CD14-positive monocyte (primary cell): ENCODE measurements at places on chromosomes 2 and 18.

GRCh38 chr2:218255446-218255845 lies 5.4 kb upstream of the GPBAR1 start:
- no peak overlapping the region for H3K4me3 ChIP-seq
- H3K4me1 ChIP-seq: peaks cover 54% of the 10 kb centered on the region
- no peaks in the 10 kb centered on the region for H3K27me3 ChIP-seq
- no peak for DNase-seq

DNA sequence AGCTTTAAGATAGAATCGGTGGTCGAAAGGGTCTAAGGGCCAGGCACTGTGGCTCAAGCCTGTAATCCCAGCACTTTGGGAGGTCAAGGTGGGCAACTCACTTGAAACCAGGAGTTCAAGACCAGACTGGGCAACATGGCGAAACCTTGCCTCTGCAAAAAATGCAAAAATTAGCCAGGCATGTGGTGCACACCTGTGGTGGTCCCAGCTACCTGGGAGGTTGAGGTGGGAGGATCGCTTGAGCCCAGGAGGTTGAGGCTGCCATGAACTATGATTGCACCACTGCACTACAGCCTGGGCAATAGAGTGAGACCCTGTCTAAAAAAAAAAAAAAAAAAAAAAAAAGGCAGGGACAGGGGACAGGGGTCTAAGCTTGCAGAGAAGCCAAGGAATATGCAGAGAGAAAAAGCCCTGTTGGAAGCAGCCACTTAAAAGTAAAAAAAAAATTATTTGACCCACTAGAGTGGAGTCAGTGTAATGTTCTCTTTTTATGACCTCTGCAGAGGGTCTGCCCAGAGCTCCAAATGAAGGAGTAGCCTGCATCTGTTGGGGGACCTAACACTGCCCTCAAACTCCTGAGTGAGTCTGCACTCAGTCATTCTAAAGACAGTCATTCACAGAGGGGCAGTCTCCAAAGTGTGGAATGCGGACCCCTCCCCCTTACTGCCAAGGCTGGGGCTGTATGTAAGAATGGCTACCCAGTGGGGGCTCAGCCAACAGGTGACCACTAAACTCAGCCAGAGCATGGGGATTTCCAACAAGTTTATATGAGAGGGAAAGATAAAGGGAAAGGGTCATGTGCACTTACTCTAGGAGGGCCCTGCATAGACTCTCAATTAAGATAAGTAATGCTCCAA lies 118.5 kb upstream of the CDCA7 start:
- H3K4me1 ChIP-seq: no peaks in the 10 kb centered on the region
- H3K27ac ChIP-seq: no peak overlapping the region
- H3K27me3 ChIP-seq: no peaks in the 10 kb centered on the region

GRCh38 chr18:46891742-46892214 lies 25.5 kb downstream of the PIAS2 start:
- H3K4me3 ChIP-seq: no peak overlapping the region
- H3K27ac ChIP-seq: no peak overlapping the region
- H3K36me3 ChIP-seq: peaks cover 19% of the 10 kb centered on the region
- H3K4me1 ChIP-seq: no peaks in the 10 kb centered on the region
- H3K27me3 ChIP-seq: no peaks in the 10 kb centered on the region
- DNase-seq: no peak

DNA sequence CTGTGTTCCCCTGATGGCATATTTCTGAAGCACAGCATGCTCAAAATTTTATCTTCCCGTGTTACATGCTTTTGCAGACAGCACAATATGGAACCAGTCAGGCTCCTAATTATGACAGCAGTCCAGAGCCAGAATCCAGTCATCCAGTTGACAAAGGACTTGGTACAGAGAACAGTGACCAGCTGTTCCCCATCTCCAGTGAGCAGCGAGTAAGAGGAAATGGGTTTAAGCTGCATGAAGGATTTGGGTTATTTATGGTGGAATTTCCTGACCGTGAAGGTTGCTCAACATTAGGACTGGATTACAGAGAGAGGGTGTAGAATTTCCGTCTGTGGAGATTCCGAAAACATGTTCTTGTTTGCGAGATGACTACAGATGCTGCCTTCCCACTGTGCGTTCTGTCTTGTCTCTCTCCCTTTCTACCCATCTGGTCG lies 24.4 kb downstream of the SGPP2 start:
- peak; percentile 96 for DNase-seq
- H3K4me1 ChIP-seq: peaks cover 33% of the 10 kb centered on the region
- peak overlapping the region; percentile 67 for H3K27ac ChIP-seq
- peak overlapping the region; percentile 12 for H3K4me3 ChIP-seq

GRCh38 chr2:85215448-85216401 lies 82.5 kb downstream of the TCF7L1 start:
- no peak overlapping the region for H3K4me3 ChIP-seq
- no peaks in the 10 kb centered on the region for H3K4me1 ChIP-seq
- H3K36me3 ChIP-seq: no peaks in the 10 kb centered on the region
- DNase-seq: no peak
- no peak overlapping the region for H3K27ac ChIP-seq

DNA sequence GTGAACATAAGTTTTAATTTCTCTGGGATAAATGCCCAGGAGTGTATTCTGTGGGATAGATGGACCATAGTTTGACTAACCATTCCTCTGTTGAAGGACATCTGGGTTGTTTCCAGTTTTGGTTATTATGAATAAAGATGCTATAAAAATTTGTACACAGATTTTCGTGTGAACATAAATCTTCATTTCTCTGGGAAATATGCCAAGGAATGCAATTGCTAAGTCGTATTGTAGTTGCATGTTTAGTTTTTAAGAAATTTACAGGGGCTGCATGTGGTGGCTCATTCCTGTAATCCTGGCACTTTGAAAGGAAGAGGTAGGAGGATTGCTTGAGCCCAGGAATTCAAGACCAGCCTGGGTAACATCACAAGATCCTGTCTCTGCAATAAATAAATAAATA lies 6.9 kb upstream of the SLC11A1 start:
- peaks cover 48% of the 10 kb centered on the region for H3K4me1 ChIP-seq
- no peaks in the 10 kb centered on the region for H3K36me3 ChIP-seq
- H3K4me3 ChIP-seq: no peak overlapping the region
- H3K27me3 ChIP-seq: no peaks in the 10 kb centered on the region

DNA sequence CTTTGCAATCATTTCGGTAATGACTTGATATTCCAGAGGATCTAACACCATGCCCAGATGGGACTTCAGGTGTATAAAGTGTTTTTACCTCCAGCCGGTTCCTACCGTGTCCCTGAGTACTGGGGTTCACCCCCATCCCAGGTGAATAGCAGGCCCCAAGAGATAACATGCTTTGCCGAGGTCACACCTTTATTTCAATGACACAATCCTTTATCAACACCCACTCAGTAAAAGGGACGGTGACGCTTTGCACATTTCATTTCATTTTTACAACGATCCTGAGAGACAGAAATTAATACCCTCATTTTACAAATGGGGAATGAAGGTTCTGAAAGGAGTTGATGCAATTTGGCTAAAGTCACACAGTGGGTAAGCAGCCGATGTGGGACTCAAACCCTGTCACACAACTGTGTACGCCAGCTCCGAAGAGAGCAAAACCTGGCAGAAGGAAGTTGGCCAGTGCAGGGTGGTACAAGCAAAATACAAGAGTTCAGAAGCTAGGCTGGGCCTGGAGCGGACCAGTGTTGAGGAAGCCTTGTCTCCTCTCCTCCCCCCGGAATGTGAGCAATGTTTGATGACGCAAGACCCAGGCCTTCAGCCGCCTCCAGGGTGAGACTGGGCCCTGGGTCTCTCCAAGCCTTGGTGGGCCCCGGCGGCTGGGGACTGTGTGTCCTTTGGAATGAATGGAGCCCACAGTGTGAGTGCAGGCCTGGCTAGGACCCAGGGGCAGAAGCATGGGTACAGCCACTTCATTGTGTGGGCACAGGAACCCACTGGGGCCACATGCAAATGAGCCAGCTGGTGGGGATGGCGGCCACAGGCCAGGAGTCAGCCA lies 139.6 kb upstream of the MYCN start:
- H3K27ac ChIP-seq: no peak overlapping the region
- H3K27me3 ChIP-seq: no peaks in the 10 kb centered on the region
- no peak overlapping the region for H3K4me3 ChIP-seq
- no peaks in the 10 kb centered on the region for H3K36me3 ChIP-seq

GRCh38 chr18:69958422-69958821 lies 10.7 kb upstream of the CD226 start:
- H3K36me3 ChIP-seq: no peaks in the 10 kb centered on the region
- H3K4me3 ChIP-seq: no peak overlapping the region
- H3K27ac ChIP-seq: peak overlapping the region; percentile 23
- DNase-seq: peak; percentile 30

- H3K4me3 ChIP-seq: no peak overlapping the region
- DNase-seq: peak; percentile 58
- H3K27ac ChIP-seq: no peak overlapping the region
- H3K27me3 ChIP-seq: no peaks in the 10 kb centered on the region
Measured at GRCh38 chr2:227460070-227460485, 11.9 kb upstream of the AGFG1 start.

DNA sequence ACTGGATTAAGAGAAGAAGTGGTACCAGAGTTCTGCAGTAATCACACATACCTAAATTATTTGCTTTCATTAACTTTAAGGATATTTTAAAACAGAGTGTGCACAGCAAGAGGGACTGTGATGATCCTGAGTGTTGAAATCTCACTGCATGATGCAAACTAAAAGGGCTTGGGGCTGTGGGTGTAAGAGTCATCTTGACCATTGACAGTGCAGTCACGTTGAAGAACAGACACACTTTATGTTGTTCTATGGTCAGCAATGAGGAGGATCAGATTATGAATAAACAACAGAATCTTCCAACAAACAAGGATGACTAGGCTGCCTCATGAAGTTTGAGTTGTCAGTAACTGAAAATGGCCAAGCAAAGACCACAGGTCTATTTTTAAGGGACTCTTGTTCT lies 87.2 kb upstream of the GALNT5 start:
- peaks cover 3% of the 10 kb centered on the region for H3K4me1 ChIP-seq
- no peak overlapping the region for H3K27ac ChIP-seq
- H3K36me3 ChIP-seq: no peaks in the 10 kb centered on the region
- no peak for DNase-seq
- no peak overlapping the region for H3K4me3 ChIP-seq

GRCh38 chr2:152307863-152308262 lies 27.1 kb upstream of the FMNL2 start:
- H3K4me1 ChIP-seq: no peaks in the 10 kb centered on the region
- no peak overlapping the region for H3K27ac ChIP-seq
- no peak for DNase-seq
- no peaks in the 10 kb centered on the region for H3K27me3 ChIP-seq
- H3K36me3 ChIP-seq: no peaks in the 10 kb centered on the region

DNA sequence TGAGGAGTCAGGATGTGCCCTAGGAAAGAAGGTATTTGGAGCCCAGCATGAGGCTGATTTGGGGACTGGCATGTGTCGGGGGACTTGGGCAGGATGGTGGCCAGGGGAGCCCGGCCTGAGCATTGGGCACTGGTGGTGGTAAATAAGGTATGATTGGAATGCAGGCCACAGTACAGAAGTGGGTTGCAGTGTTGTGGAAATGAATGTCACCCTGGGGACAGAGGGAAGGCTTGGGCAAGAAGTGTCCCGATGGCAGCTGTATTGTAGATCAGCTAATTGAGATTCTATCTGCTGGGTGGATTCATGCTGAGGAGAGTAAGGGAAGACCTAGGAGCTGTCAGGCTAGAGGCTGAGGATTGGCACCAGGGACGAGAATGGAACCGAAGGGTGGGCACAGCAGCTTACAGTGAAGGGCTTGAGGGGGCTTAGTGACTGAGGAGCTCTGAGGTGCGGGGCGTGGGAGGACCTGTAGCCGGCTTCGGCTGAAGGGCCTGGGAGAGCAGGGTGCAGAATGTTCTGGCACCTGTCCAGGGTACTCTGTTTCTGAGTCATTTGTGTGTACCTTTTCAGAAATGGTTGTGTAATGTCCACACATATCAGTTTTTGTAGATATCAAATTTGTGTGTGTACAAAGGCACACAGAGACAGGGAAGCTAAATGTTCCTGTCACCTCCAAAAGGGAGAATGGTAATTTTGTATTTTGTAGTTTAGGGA lies 170.2 kb downstream of the PRKCE start:
- H3K36me3 ChIP-seq: no peaks in the 10 kb centered on the region
- no peak for DNase-seq
- no peaks in the 10 kb centered on the region for H3K4me1 ChIP-seq

GRCh38 chr18:37586656-37587225 lies 21.1 kb upstream of the CELF4 start:
- H3K27me3 ChIP-seq: no peaks in the 10 kb centered on the region
- H3K4me1 ChIP-seq: no peaks in the 10 kb centered on the region
- no peaks in the 10 kb centered on the region for H3K36me3 ChIP-seq

DNA sequence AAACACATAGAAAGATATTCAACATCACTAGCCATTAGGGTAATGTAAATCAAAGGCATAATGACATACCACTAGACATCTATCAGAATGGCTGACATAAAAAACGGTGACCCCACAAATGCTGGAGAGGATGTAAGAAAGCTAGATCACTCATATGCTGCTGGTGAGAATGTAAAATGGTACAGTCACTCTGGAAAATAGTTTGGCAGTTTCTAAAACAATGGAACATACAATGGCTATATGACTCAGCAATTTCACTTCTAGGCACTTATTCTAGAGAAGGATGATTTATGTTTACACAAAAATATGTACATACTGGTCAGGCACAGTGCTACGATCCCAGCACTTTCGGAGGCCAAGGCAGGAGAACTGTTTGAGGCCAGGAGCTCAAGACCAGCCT lies 87.3 kb downstream of the COLEC12 start:
- no peak overlapping the region for H3K27ac ChIP-seq
- H3K27me3 ChIP-seq: no peaks in the 10 kb centered on the region
- peaks cover 22% of the 10 kb centered on the region for H3K4me1 ChIP-seq
- no peak for DNase-seq
- H3K4me3 ChIP-seq: no peak overlapping the region

GRCh38 chr2:85963068-85963467 lies 74.3 kb upstream of the ST3GAL5 start:
- no peak overlapping the region for H3K4me3 ChIP-seq
- H3K27ac ChIP-seq: peak overlapping the region; percentile 61
- H3K27me3 ChIP-seq: no peaks in the 10 kb centered on the region
- no peaks in the 10 kb centered on the region for H3K36me3 ChIP-seq
- DNase-seq: no peak

DNA sequence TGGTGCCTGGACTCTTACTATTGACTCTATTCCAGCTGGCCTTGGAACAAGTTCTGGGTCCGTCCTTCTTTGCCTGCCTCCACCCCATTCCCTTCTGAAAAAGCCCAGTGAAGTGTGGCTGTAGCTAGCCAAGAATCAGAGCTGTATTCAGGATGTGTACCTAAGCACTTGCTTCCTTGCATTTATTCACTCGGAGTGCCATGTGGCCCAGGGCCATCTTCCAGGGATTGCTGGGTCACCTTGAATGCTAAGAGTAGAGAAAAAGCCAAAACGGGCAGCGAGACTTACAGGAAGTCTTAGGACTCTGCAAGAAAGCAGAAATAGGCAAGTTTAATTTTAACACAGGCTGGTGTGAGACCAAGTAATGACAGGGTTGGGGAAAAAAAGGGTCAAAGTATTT lies 4.1 kb downstream of the ITGA6 start:
- DNase-seq: no peak
- H3K36me3 ChIP-seq: no peaks in the 10 kb centered on the region
- no peak overlapping the region for H3K4me3 ChIP-seq
- H3K27ac ChIP-seq: no peak overlapping the region
